MM.1S (cell line): ENCODE measurements at places on chromosomes 3 and 15.

- no peaks in the 10 kb centered on the region for H3K36me3 ChIP-seq
- no peaks in the 10 kb centered on the region for H3K27me3 ChIP-seq
- no peak overlapping the region for H3K4me3 ChIP-seq
- no peak overlapping the region for H3K27ac ChIP-seq
- H3K4me1 ChIP-seq = no peaks in the 10 kb centered on the region
- no peak for DNase-seq
Measured at GRCh38 chr15:27545494-27546255, 553.4 kb downstream of the OCA2 start.

GRCh38 chr15:67177752-67178151 is 76.7 kb downstream of the AAGAB start:
- no peak overlapping the region for H3K27ac ChIP-seq
- H3K36me3 ChIP-seq = no peaks in the 10 kb centered on the region
- peaks cover 17% of the 10 kb centered on the region for H3K4me1 ChIP-seq
- DNase-seq = no peak
- no peaks in the 10 kb centered on the region for H3K27me3 ChIP-seq

DNA sequence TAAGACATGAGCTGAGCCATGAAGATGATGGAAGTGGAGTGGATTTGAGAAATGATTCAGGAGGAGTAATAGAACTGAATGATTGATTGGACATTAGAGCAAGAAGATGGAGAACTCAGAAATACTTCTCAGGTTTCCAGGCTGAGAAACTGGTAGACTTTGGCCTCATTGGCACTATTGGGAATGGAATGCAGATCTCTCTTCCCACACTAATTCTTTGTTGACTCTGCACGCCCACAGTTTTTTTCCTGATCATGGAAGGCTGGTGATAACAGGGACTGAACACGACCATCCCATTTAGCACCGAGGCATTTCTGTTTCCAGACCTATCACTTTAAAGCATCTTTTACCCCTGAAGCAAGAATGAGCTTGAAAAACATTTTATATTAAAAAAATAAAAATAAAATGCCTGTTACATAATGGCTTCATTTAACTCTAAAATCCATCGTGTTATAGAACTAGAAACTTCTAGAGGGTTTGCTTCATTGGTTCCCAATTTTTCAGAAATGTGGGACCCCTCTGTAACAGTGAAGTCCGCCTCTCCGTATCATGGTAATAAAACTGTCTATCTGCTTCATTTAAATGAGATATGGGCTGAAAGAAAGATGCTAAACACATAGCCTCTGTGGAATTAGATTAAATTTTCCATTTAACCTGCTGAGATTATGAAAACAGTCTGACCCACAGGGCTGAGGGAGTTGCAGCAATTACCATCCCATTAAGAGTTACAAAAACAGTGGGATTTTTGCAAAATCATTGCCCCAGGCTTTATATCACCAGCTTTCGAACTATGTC is 562.0 kb upstream of the CFAP20DC start:
- no peaks in the 10 kb centered on the region for H3K36me3 ChIP-seq
- H3K4me1 ChIP-seq = no peaks in the 10 kb centered on the region
- H3K27me3 ChIP-seq = no peaks in the 10 kb centered on the region
- no peak for DNase-seq

- H3K4me3 ChIP-seq = no peak overlapping the region
- H3K27me3 ChIP-seq = no peaks in the 10 kb centered on the region
- DNase-seq = no peak
- H3K36me3 ChIP-seq = no peaks in the 10 kb centered on the region
- H3K4me1 ChIP-seq = no peaks in the 10 kb centered on the region
- no peak overlapping the region for H3K27ac ChIP-seq
Measured at GRCh38 chr15:76321171-76321570, 9.9 kb upstream of the ETFA start.

GRCh38 chr3:127114337-127115070 is 78.4 kb upstream of the PRR23E start:
- DNase-seq = no peak
- H3K27me3 ChIP-seq = peaks cover 5% of the 10 kb centered on the region; the same call in 1 of the 2 replicates
- no peak overlapping the region for H3K27ac ChIP-seq
- no peaks in the 10 kb centered on the region for H3K36me3 ChIP-seq
- no peak overlapping the region for H3K4me3 ChIP-seq

GRCh38 chr15:89218531-89218930 is 2.8 kb downstream of the RLBP1 start:
- no peaks in the 10 kb centered on the region for H3K27me3 ChIP-seq
- no peaks in the 10 kb centered on the region for H3K4me1 ChIP-seq
- no peak for DNase-seq
- no peak overlapping the region for H3K27ac ChIP-seq
- H3K4me3 ChIP-seq = no peak overlapping the region

DNA sequence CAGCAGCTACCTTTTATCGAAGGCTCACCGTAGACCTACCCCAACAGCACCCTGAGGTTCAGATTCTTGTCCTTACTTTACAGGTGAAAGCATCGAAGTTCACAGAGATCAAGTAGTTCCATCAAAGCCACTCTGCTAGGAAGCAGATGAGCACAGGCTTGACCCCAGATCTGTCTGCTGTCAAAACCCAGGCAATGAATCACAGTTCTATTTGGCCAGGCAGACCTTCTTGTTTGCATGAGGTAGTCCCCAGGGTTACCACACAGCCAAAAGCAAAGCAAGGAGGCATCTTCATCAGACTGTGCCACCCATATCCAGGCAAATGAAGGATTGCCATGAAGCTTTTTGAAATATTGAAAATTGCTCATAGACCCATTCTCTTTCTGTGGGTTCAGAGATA is 33.0 kb downstream of the HES1 start:
- no peaks in the 10 kb centered on the region for H3K27me3 ChIP-seq
- DNase-seq = no peak
- no peaks in the 10 kb centered on the region for H3K4me1 ChIP-seq
- H3K4me3 ChIP-seq = no peak overlapping the region

- H3K4me1 ChIP-seq = no peaks in the 10 kb centered on the region
- no peaks in the 10 kb centered on the region for H3K27me3 ChIP-seq
- no peaks in the 10 kb centered on the region for H3K36me3 ChIP-seq
- no peak overlapping the region for H3K27ac ChIP-seq
- no peak for DNase-seq
Measured at GRCh38 chr3:136958939-136959338, 1.2 kb downstream of the IL20RB start.

DNA sequence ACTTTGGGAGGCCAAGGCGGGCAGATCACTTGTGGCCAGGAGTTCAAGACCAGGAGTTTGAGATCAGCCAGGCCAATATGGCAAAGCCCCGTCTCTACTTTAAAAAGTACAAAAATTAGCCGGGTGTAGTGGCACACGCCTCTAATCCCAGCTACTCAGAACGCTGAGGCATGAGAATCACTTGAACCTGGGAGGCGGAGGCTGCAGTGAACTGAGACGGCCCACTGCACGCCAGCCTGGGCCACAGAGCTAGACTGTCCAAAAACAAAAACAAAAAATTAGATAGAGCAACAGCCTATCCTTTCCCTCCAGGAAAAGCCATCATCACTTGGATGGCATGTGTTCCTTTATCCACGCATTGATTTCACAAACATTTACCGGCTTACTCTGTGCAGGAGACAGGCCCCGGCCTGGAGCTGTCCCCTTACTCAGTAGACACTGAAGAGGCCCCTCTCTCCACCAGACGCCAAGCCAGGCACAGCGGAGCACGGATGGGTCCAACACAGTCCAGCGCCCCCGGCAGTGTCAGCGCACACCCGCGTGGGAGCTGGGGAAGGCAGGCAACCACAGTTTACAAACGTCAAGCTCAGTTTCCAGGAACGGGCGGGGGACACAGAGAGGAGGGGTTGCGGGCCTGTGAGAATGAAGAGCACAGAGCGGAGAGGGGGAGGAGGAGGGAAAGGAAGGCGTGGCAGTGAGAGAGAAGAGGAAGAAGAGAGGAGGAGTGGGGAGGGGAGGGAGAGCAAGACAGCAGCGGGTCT is 3.1 kb downstream of the GP5 start:
- DNase-seq = no peak
- H3K27ac ChIP-seq = no peak overlapping the region
- no peaks in the 10 kb centered on the region for H3K36me3 ChIP-seq
- H3K4me3 ChIP-seq = no peak overlapping the region
- peaks cover 53% of the 10 kb centered on the region for H3K27me3 ChIP-seq

GRCh38 chr3:156299569-156299968 is 179.2 kb downstream of the KCNAB1 start:
- H3K4me3 ChIP-seq = no peak overlapping the region
- DNase-seq = no peak
- H3K4me1 ChIP-seq = no peaks in the 10 kb centered on the region
- no peaks in the 10 kb centered on the region for H3K36me3 ChIP-seq
- no peak overlapping the region for H3K27ac ChIP-seq

- H3K4me3 ChIP-seq = no peak overlapping the region
- H3K4me1 ChIP-seq = no peaks in the 10 kb centered on the region
- DNase-seq = no peak
- H3K27me3 ChIP-seq = peaks cover 16% of the 10 kb centered on the region; the same call in 1 of the 2 replicates
- no peak overlapping the region for H3K27ac ChIP-seq
Measured at GRCh38 chr15:77581896-77582569, 50.7 kb downstream of the LINGO1 start.

DNA sequence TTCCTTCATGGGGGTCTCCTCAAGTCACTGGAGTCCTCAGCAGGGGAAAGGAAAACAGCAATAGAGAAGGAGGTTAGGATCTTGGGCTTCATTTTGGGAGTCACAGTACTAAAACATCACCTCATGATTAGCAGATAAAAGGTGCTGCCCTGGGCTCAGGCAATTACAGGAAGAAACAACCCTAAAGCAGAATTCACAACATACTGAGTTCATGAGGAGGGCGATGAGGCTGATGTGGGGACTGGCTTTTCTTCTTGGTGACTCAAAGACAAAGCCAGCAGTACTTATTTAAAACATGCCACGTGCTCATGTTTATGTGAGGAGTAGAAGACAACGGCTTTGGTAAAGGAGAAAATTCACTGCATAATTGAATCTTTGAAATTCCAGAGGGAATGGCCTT is 822.3 kb upstream of the CFAP20DC start:
- no peak for DNase-seq
- H3K4me3 ChIP-seq = no peak overlapping the region
- H3K27me3 ChIP-seq = no peaks in the 10 kb centered on the region
- no peaks in the 10 kb centered on the region for H3K36me3 ChIP-seq

DNA sequence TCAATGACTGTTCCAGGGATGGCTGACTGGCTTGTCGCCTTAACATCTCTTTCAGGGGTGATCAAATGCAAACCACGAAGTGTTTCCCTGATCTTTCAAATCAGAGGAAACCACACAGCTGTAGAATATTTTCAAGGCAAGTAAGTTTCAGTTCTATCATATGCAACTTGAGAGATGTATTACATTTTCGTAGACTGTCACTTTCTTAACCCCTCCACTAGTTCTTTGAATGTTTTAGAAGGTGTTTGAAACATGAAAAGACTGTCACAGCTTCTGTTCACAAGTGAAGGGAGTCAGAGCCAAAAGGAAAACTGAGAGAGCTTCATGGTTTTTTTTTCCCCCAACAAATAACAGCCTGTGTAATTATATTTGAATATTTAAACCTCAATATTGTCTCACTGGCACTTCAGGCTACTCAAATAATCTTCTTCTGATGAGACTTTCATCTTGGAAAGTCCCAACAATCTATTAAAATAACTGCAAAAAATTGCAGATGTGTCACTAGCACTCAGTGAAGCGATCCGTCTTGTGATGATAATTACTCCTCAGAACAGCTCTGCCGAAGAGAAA is 25.9 kb upstream of the CAPN7 start:
- H3K36me3 ChIP-seq = no peaks in the 10 kb centered on the region
- H3K4me1 ChIP-seq = peaks cover 11% of the 10 kb centered on the region
- no peak overlapping the region for H3K27ac ChIP-seq

DNA sequence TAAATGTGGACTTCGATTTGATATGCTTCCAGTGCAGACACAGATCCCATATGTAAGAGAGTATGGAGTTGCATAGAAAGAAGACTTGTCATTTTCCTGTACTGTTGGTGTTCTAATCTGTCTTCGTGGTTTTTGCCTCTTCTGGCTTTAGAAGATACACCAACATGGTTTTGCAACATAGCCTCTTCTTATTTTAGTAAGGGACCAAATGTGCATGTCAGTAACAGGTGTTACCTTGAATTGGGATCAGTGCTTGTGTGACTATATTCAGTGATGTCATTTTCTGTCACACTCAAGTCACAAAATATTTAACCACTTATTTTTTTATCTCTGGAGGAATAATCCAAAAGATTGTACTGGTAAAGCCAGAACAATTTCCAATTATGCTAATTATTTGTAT is 140.4 kb downstream of the SNRPN start:
- no peak overlapping the region for H3K4me3 ChIP-seq
- no peak overlapping the region for H3K27ac ChIP-seq
- no peak for DNase-seq
- H3K4me1 ChIP-seq = no peaks in the 10 kb centered on the region
- H3K36me3 ChIP-seq = peaks cover 3% of the 10 kb centered on the region
- no peaks in the 10 kb centered on the region for H3K27me3 ChIP-seq

DNA sequence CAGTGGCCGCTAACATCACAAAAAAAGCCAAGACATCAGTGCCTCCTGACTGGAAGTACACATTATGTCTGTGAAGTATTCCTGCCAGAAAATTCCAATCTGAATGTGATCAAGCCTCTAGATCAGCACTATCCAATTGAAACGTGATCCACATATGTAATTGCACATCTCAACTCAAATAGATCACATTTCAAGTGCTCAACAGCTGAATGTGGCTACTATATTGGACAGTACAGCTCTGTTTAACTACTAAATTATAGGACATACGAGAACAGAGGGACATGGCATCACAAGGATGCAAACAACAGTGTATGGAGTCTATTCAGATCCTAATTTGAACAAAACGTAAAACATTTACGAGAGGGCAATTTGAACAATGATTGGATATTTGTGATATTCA is 542 bp upstream of the UBAP1L start:
- H3K36me3 ChIP-seq = peaks cover 10% of the 10 kb centered on the region; the same call in 1 of the 2 replicates
- H3K27ac ChIP-seq = no peak overlapping the region
- no peak for DNase-seq
- H3K4me3 ChIP-seq = no peak overlapping the region
- no peaks in the 10 kb centered on the region for H3K27me3 ChIP-seq

GRCh38 chr3:13563321-13563720 is 14.4 kb downstream of the FBLN2 start:
- no peak overlapping the region for H3K4me3 ChIP-seq
- no peak overlapping the region for H3K27ac ChIP-seq

- no peak overlapping the region for H3K27ac ChIP-seq
- DNase-seq = no peak
- no peaks in the 10 kb centered on the region for H3K36me3 ChIP-seq
Measured at GRCh38 chr3:119628816-119629445, 31.2 kb downstream of the PLA1A start.

- no peaks in the 10 kb centered on the region for H3K4me1 ChIP-seq
- peak; percentile 71 for DNase-seq
- no peaks in the 10 kb centered on the region for H3K27me3 ChIP-seq
- no peak overlapping the region for H3K27ac ChIP-seq
- no peak overlapping the region for H3K4me3 ChIP-seq
Measured at GRCh38 chr15:26889298-26889898, 22.5 kb downstream of the GABRA5 start.

GRCh38 chr3:156507285-156507684 is 47.6 kb downstream of the SSR3 start:
- no peak overlapping the region for H3K27ac ChIP-seq
- no peaks in the 10 kb centered on the region for H3K36me3 ChIP-seq
- no peak overlapping the region for H3K4me3 ChIP-seq

- H3K27me3 ChIP-seq = no peaks in the 10 kb centered on the region
- H3K27ac ChIP-seq = no peak overlapping the region
- no peaks in the 10 kb centered on the region for H3K36me3 ChIP-seq
- H3K4me1 ChIP-seq = peaks cover 50% of the 10 kb centered on the region
Measured at GRCh38 chr3:72818905-72819304, 29.3 kb downstream of the SHQ1 start.
